Mammary microvascular endothelial cell (primary cell): ENCODE measurements at places on chromosomes 12 and 14. TPM values are rescaled to one million over a fixed set of nuclear protein-coding genes. Genes with fewer than 3 reads are reported as not detected.

Gene DPPA3
- total RNA-seq = not detected in 2 replicates

Gene CLEC2B
- total RNA-seq = 64.1 and 69.2 TPM in 2 replicates

Gene TRMT61A
- total RNA-seq = 11.0 and 11.1 TPM in 2 replicates

Gene PMEL
- total RNA-seq = 0.69 TPM in 1 of 2 replicates, not detected in the other

Gene RILPL1
- 13.7 and 15.4 TPM in 2 replicates for total RNA-seq

Gene RDH16
- total RNA-seq = not detected in 2 replicates

Gene MIP
- total RNA-seq = not detected in 2 replicates

Gene SLCO1B1
- total RNA-seq = not detected in 2 replicates

Gene AMN
- total RNA-seq = not detected in 2 replicates

Gene SMCO2
- total RNA-seq = 0.13 TPM in 1 of 2 replicates, not detected in the other

Gene PLEKHG7
- total RNA-seq = not detected in 2 replicates

Gene GALNT16
- 0.34 and 0.87 TPM in 2 replicates for total RNA-seq

Gene DTX3
- 0.40 and 2.0 TPM in 2 replicates for total RNA-seq

Gene SYNDIG1L
- total RNA-seq = not detected in 2 replicates

Gene RTN1
- 0.25 and 0.87 TPM in 2 replicates for total RNA-seq

Gene CLEC1B
- total RNA-seq = not detected in 2 replicates

Gene PLCZ1
- not detected in 2 replicates for total RNA-seq

Gene TAS2R9
- total RNA-seq = not detected in 2 replicates

Gene CBX5
- 38.4 and 40.4 TPM in 2 replicates for total RNA-seq

Gene TMEM52B
- total RNA-seq = not detected in 2 replicates

Gene FGF23
- not detected in 2 replicates for total RNA-seq

Gene SPX
- not detected in 2 replicates for total RNA-seq

Gene C14orf93
- total RNA-seq = 5.8 and 8.2 TPM in 2 replicates

Gene YLPM1
- 20.5 and 21.8 TPM in 2 replicates for total RNA-seq

Gene RND1
- 4.1 and 5.3 TPM in 2 replicates for total RNA-seq

Gene ANKS1B
- 0.13 TPM in 1 of 2 replicates, not detected in the other for total RNA-seq

Gene CAPS2
- total RNA-seq = 0.15 and 0.27 TPM in 2 replicates

Gene NOXRED1
- total RNA-seq = not detected in 2 replicates
